Large intestine (tissue), 12 donors: ENCODE measurements at places on chromosomes 5 and 9.

DNA sequence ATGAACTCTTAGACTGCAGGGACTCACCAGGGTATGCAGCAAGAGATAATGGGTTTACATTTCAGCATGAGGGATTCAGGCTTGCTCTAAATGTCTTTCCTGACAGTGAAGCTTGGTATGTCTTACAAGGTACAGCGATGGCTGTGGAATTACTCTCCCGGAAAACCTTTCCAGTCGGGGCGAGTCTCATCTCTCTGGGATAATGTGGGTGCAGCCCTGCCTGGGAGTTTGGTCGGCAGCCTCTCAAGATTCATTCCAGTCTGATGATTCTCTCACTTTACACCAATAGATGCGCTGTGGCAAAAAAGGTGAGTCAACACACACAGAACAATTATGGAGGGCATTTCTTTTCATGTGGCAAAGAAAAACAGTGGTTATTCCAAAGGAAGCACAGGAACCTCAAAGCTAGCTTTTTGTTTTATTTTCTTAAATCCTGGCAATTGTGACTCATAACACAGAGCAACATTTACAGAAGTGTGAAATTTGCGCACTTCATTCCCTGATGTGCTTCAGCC, 190.3 kb downstream of the DCP2 start:
- DNase-seq = no peak

- no peak for DNase-seq
Observed at GRCh38 chr9:121672213-121672612, 20.8 kb downstream of the DAB2IP start.

DNA sequence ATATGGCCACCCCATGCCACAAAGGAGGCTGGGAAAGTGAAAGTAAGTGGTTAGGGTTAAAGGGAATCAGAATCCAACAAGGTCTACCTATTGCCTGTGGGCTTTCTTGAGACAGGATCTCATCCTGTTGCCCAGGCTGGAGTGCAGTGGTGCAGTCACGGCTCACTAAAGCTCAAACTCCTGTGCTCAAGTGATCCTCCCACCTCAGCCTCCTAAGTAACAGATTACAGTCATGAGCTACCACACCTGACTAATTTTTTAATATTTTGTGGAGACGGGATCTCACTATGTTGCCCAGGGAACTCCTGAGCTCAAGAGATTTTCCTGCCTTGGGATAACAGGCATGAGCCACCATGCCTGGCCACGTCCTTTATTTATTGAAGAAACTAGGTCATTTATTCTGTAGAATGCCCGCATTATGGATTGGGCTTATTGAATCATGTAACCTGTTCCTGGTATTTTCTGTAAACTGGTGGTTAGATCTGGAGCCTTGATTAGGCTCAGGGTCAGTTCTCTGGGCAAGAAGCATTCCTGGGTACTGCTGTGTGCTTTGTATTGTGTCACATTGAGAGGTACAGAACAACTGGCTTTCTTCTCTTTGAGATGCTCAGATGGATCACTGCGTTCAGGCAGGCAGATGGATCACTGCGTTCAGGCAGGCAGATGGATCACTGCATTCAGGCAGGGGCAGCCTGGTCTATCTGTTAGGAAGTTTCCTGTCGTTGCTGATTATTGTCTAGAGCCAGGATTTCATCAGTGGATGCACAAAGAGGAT, 41.6 kb downstream of the ERGIC1 start:
- no peak for DNase-seq

- no peak for DNase-seq
Observed at GRCh38 chr9:98109052-98109451, 10.0 kb downstream of the TRIM14 start.

DNA sequence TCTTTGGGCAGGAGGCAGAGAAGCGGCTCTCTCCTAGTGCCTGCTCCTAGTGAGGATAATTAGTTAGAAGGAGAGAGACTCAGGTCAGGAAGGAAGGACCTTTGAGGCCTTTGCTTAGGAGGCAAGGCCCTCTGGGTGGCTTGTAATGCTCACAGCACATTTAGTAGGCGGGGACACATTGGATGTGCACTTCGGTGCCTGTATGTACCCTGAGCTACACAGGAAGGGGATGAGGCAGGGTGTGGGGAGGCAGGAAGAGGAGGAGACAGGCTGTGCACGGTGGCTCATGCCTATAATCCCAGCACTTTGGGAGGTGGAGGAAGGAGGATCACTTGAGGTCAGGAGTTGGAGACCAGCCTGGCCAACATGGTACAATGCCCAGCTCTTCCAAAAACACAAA, 7.2 kb upstream of the LCN2 start:
- no peak for DNase-seq

DNA sequence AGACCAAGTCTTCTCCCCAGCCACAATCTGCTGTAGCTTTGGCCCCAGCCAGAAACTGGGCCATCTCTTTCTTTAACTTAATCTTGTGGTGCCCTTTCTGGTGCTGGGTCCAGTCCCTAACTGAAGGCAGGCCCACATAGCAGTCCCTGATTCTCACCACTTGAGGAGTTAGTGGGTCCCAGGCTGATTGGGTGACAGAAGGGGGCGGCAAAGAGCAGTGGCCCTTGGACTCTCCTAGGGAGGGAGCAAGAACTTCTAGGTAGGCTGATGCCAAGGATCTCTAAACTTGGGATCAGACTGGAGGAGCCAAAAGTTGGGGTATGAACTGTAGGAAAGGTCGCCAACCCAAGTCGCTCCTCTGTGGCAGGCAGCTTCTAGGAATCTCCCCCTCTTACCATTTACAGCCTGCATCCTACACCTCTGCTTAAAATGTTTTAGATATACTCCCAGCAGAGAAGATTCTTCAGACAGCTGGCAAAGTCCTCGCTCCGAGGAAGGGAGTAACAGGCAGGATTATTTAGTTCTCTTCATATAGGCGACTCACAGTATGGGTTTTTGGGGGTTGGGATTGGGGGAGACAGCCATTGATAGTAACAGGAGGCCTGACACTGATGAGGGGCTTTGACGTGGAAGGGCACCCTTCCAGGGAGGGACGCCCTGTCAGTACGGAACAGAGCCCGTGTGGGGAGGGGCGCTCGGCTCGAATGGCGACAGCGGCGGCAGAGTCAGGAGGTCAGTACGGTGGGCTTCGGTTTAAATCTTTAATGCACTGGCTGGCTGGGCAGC, 2.0 kb upstream of the CCL27 start:
- peak; percentile 86 for DNase-seq

DNA sequence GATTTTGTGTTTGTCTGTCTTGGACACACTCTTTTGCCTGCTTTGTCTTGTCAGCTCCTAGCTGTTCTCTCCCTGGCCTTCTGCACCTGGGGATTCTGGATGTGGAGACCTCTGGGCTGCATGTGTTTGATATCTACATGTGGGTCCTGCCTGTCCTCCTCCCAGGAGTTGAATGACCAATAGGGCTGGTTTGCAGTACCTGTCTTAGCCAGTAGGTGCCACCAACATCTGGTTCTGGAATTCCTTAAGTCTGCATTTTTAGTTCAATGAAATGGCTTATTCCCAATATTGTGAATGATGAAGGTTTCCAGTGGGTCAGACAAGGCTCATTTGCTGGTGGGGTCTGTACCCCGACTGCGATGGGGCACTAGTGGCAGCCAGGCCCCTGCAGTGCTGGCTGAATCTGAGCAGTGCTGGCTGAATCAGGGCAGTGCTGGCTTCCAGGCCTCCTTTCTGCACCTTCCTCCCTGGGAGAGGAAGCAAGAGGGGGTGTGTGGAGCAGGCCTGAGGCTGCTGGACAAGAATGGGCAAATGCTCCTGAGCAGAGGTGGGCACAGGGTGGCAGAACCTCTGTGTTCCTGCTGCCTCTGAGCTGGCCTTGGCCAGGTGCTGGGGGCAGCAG, 73.3 kb downstream of the RXRA start:
- DNase-seq = no peak

DNA sequence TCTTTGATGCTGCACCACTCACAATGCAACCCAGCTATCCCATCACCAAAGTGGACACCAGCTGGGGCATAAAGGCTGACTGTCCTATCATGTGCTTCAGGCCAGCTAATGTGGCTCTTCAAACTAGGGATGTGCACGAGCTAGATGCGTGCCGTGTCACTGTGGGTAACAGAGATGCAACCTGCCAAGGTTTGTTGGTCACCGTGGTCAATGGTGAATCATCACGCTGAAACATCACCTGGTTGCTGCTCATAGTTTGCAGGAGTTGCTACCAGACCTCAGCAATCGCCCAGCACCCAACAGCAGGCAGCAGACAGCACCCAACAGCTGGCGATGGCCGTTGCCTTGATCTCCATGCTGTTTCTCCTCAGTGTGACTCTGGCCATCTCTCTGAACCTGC, 2.1 kb upstream of the PCDHGA1 start:
- no peak for DNase-seq

DNA sequence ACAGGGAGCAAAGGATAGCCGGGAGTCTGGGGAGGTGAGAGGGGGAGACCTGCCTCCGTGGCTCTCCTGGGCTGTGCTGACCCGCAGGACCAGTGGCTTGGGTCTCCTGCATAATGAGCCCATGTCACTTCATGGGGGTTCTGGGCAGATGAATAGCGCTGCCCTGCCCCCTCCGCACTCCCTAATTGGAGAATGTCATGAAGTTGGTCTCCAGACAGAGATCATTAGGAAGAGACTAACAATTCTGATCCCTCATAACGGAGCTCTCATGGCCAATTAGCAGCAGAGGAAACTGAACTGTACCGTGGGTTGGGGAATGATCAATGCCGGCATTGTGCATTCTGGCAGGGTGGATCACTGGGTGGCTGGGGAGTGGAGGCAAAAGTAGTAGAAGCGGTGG, 186.1 kb downstream of the FSTL4 start:
- DNase-seq = no peak

DNA sequence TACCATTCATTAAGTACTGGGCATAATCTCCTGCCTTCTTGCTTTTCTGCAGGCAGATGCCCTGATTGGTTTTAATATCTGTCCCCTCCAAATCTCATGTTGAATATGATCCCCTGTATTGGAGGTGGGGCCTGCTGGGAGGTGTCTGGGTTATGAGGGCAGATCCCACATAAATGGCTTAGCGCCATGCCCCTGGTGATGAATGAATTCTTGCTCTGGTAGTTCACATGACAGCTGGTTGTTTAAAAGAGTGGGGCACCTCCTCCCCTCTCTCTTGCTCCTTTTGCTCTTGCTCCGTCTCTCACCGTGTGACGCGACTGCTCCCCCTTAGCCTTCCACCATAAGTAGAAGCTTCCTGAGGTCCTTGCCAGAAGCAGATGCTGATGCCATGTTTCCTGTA, 564.0 kb upstream of the BRINP1 start:
- no peak for DNase-seq

DNA sequence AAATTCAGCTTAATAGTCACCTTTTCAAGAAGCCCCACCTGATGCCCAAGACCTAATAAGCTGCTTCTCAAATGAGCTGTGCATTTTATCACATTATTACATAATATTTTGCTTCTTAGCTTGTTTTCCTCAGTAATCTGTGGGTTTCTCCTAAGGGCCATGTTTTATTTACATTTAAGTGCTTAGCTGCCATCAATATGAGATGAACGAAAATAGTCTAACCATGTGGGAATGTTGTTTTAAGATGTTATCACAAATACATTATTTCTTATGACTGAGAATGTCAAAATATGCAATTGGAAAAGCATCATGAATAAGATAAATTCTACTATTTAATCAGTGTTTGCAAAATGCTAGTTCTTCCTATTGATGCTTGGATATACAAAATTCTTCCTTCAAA, 10.1 kb downstream of the ARRDC3 start:
- no peak for DNase-seq

DNA sequence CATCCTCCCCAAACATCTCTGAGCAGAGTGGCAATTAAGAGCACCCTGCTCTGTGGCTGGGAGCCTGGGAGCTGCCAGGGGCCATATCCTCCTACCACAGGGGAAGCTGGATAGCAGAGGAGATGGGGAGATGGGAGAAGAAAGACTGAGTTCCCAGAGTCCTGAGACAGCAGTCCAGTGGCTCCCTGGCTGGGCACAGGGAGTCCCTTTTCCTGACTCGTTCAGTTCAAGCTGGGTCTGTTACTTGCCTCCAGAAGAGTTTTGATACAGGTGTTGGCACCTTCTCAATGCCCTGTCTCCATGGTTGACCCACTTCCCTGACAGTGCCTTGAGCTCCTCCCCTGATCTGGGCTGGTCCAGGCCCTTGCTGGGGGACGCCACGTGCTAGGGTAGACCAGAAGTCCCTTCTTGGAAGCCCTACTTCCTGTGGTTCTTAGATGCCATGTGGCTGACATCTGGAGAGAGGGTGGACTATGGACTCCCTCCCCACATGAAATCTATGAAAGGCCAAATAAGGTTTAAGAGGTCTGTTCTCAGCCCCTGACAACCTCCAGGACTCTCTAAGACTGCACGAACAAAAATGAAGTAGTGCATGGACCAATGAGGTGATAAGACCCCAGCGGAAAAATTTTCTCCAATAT, 166.2 kb downstream of the AUH start:
- DNase-seq = peak; percentile 53

DNA sequence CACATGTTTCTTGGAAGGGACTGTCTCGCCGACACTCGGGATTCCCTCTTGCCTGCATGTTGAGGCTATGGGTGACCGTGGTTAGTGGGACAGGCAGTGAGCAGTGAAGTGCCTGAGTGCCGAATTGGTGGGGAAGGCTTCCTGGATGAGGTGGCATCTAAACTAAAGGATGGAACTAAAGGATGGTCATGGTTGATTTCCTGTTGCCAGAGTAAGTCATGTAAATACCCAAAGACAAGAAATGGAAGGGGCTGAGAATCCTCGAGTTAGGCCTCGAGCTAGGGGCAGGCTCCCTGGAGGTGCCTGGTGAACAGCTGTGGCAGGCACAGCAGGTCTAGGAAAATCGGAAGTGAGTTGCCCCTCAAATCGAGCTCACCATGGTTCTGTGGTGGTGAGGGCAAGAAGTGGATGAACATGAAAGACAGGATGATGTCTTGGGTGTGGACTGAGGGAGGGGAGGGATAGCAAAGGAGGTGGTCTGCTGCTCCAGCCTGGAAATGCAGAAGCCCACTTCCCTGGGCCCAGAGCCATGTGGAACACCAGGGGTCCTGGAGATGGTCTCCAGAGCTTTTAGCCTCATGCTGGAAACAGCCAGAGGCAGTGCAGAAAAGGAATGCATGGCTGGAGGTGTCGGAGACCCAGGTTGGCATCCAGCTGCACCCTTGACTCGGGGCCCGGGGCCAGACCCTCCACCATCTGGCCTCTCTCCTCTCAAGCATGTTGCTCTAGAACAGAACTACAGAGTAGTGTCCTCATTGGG, 12.2 kb downstream of the CD74 start:
- DNase-seq = no peak

DNA sequence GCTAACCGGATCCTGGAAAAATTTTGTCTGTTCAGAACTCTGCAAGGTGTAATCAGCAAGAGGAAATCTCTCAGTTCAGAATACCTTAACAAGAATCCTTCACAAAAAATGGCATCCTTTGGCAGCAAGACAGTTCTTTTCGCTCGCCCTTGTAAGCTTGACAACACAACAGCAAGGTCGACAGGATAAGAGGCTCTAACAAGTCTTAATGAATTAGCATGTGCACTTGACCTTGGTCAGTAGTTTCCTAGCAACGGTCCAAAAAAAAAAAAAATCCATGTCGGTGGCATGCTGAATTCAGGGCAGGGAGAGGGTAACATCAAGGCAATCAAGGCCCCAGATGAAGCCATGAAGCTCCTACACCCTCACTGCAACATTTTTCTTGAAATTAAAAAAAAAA, 172.8 kb downstream of the APBA1 start:
- no peak for DNase-seq

DNA sequence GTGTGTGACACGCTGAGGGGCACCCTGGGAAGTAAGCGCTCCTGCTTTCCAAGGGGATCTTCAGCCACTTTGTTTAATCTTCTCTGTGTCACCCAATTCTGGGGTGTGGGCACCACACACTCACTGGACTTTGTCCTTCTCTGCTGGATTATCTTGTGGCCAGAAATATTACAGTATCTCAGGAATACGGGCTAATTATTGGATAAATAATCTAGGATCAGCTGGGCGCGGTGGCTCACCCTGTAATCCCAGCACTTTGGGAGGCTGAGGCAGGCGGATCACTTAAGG, 50.9 kb downstream of the COL5A1 start:
- no peak for DNase-seq
